ENCODE measurements at places on chromosomes 12 and 14.

- DNase-seq: no peak
Measured at GRCh38 chr14:90999299-90999698, 61.1 kb downstream of the RPS6KA5 start.

GRCh38 chr12:27523305-27523641 lies 733 bp upstream of the PPFIBP1 start:
- DNase-seq: no peak

GRCh38 chr12:57769594-57769993 lies 2.3 kb downstream of the METTL1 start:
- DNase-seq: no peak

DNA sequence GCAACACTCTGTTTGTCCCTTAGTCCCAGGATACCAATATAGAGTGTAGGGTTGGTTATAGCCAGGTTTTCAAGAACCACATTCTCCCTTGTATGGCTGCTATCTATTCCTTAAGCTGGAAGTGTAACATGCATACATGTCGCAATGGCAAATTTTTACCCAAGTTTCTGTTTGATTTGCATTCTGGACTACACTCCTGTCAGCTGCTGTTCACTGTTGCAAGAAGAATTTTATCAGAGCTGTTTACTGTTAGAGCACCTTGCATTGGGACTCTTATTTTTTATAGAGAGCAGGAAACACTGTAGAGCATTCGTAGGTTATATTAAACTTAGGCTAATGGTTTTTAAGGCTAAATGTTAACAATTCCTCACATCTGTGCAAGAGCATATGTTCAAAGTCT lies 376.0 kb upstream of the LRFN5 start:
- no peak for DNase-seq

- no peak for DNase-seq
Measured at GRCh38 chr14:105891221-105891602, 364.8 kb downstream of the TMEM121 start.

DNA sequence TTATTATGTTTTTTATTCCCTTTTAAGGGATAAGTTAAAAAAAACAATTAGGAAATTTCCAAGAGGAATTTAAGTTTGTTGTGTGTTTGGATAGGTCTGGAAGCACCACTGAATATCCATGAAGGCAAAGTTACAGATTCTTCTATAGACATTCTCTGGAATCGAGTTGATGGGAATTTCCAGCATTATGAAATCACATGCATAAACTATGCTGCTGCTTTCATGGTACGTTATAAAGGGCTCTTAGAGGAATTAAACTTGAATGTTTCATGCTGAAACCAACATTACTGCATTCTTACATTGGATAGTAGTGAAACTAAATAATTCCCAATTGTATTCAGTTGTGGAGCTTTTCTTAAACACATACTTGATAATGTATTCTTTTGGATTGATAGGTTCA lies 21.5 kb upstream of the PTPRQ start:
- no peak for DNase-seq

DNA sequence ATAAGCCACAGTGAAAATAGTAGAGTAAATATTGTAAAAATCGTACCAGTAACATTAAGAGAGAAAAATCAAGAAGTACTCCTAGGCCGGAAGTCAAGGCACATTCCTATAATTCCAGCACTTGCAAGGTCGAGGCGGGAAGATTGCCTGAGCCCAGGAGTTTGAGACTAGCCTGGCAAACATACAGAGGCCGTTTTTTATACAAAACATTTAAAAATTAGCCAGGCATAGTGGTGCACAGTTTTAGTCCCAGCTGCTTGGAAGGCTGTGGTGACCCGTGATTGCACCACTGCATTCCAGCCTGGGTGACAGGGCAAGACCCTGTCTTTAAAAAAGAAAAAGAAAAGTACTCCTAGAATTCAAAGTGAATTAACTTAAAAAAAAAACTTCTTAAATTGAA lies 341.8 kb downstream of the C12orf50 start:
- no peak for DNase-seq

DNA sequence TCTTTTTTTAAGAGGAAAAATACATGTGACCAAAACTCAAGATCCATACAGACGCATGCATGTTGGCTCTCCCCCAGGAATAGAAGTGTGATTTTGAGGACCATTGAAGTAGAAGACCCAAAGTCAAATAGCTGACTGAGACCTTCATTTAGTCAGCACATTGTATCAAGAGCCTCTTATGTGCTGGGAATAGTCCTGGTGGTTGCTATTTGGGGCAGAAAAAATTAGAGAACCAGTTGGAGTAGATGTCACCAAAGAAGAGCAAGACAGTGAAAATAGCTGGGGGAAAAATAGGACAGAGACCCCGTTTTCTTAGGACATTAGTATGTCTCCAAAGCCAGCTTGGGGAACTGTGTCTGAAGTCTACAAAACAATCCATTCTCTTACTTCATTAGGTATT lies 93.6 kb downstream of the PELI2 start:
- no peak for DNase-seq

- no peak for DNase-seq
Measured at GRCh38 chr12:132529906-132530305, 40.0 kb downstream of the FBRSL1 start.

DNA sequence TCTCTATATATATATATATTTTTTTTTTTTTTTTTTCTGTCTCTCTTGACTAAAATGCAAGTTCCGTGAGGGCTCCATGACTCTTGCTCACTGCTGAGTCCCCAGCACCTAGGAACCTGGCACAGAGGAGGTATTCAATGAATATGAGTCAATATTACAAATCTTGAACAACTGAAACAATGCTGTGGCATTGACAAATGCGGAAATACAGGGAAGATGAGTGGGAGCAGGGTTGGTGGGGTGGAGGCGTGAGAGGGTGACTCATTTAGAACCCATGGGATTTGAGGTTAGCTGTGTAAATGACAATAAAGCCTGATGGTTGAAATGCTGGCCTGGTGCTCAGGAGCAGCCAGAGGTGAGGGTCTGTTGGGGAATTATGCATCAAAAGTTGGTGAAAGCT lies 121.7 kb upstream of the FUT8 start:
- no peak for DNase-seq

GRCh38 chr12:91098941-91099340 lies 12.4 kb downstream of the LUM start:
- DNase-seq: no peak

- no peak for DNase-seq
Measured at GRCh38 chr12:101653030-101653429, 44.4 kb upstream of the CHPT1 start.

GRCh38 chr12:4238577-4238976 lies 35.0 kb upstream of the CCND2 start:
- DNase-seq: no peak

- DNase-seq: no peak
Measured at GRCh38 chr12:44703182-44703910, 172.8 kb downstream of the NELL2 start.

GRCh38 chr14:77320238-77320935 lies at the start of gene POMT2:
Gene POMT2 (minus strand): TSS chr14:77320883. CDS start chr14:77320681, 202 bp downstream.
- DNase-seq: peak; percentile 6
